Substantia nigra (tissue), 51 donors: ENCODE measurements at places on chromosomes 12 and 14.

- DNase-seq, result no peak
Measured at GRCh38 chr12:130164936-130165335, 2.7 kb downstream of the FZD10 start.

GRCh38 chr12:11880381-11880780 is 190.4 kb upstream of the BCL2L14 start:
- DNase-seq, result no peak

- no peak for DNase-seq
Measured at GRCh38 chr12:10110256-10110844, 11.6 kb upstream of the CLEC1A start.

DNA sequence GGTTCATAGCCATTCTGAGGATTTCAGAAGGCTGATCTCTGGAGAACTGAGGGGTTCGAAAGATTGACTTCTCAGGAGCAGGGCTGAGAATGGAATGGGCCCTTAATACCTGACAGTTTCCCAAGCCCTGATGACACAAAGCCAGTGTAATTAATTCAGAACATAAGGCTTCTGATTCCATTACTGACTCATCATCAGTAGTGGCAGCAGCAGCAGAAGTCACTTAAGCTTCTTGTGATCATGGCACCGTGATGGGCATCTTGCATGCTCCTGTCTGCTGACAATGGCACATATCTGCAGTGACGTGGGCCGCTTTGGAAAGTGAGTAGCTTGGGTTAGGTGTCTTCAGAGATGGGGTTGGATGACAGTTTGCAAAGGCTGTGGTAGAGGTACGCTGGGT is 38.2 kb upstream of the GSG1 start:
- no peak for DNase-seq

DNA sequence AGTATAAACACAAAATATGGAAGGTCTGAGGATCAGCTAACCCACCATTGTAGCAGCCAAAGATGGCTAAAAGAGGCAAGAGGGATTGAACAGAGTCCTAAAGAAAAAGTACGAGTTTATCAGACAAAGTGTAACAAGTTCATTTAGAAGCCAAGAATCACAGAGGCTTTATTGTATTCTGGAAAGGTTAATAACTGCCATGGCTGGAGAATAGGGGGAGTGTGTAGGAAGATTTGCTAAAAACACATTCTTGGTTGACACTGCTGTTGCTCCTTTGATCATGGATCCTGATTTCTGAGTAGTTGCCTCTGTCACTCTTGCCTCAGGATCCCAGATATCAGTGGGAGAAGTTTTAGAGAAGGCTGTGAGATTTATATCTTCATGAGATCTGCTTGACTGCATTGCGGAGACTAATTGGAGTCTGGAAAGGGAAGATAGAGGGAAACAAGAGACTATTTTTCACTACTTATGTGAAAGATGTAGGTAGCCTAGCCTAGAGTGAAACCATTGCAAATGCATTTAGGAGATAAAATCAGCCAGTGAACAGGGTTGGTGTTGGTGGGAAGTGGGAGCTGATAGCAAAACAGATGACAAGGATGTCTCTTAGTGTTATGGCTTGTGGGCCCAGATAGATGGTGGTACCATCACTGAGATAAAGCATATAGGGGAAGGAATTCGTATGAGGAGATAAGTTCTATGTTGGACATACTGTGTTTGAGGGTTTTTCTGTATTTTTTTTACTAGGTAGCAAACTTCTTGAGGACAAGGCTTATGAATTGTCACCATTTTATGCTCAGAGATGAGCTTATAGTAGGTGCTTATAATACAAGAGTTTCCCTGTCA is 402.9 kb upstream of the PDE3A start:
- no peak for DNase-seq

DNA sequence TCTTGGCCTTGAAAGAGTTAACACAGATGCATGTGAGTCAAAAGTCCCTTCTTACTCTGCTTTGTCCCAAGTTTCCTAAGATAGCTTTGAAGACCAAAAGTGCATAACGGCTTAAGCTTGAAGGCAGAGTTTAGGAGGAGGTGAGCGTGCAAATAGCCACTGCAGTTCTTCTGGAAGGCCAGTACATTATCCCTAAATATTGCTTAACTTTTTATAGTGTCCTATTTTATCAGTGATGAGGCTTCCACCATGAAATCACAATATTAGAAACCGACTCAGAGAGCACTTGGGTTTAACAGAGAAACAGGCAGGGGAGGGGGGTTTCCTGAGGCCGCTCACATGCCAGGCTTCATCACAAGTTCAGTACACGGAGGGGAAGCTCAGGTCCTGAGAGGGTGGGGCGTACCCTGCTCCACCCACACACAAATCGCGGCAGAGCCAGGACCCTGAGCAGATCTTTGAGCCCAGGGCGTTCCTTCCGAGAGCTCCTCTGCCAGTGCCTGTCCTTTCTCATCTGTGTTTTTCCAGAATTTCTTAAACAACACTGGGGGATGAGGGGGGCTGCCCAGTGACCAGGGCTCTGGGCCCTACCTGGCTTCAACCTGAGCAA is 26.8 kb upstream of the BDKRB2 start:
- DNase-seq, result no peak

GRCh38 chr14:104894331-104895206 is 29.5 kb downstream of the CEP170B start:
- DNase-seq, result no peak

- DNase-seq, result no peak
Measured at GRCh38 chr12:5455045-5455444, 23.1 kb downstream of the NTF3 start.

- no peak for DNase-seq
Measured at GRCh38 chr12:100767371-100767770, 27.2 kb upstream of the ANO4 start.

- no peak for DNase-seq
Measured at GRCh38 chr14:54933006-54933405, 30.4 kb upstream of the GCH1 start.

DNA sequence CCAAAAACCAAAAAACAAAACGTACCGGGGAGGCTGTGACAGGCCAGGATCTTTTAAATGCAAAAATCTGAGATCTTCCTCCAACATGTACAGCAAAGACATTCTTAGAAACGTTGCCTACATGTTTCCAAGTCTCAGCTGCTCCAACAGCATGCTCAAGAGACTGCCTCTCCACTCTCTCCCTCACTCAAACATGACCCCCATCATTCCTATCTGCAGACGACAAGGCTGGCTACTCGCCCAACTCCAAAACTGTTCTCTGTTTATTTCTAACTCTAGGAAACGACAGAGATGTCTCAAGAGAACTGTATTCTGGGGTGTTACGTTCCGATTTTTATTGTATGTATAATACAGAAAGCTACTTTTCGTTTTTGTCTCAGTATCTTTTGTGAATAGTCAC is 57.5 kb upstream of the TMCC3 start:
- no peak for DNase-seq

DNA sequence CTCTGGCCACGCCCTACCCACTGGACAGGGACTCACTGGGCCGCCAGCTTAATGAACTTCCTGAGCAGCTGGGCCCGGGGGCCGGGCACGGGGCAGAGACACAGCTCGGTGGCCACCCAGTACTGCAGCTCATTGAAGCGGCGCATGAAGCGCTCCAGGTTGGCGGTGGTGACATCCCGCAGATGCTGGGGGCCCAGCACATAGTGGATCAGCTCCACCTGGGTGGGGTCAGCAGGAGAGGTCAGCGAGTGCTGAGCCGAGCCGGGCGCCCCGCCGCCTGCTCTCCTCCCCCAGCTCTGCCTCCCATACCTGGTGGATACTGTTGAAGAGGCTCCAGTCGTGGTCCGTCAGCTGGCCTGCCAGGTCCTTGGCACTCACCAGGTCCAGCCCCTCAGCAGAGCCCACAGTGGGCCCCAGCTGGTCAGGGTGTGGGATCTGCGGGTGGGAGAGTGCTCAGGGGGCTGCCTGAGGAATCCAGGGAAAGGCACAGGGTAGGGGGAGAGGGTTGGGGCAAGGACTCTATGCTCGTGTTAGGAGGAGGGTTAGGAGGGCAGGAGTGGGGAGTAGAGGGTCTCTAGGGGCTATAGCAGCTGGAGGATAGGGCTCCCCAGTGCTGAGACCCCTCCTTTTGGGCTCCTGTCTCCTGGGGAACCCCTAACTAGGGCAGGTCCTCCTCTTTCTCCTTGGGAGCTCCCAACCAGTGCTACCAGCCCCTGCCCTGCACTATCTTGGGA is 15.5 kb upstream of the ENDOU start:
- peak; percentile 18 for DNase-seq

DNA sequence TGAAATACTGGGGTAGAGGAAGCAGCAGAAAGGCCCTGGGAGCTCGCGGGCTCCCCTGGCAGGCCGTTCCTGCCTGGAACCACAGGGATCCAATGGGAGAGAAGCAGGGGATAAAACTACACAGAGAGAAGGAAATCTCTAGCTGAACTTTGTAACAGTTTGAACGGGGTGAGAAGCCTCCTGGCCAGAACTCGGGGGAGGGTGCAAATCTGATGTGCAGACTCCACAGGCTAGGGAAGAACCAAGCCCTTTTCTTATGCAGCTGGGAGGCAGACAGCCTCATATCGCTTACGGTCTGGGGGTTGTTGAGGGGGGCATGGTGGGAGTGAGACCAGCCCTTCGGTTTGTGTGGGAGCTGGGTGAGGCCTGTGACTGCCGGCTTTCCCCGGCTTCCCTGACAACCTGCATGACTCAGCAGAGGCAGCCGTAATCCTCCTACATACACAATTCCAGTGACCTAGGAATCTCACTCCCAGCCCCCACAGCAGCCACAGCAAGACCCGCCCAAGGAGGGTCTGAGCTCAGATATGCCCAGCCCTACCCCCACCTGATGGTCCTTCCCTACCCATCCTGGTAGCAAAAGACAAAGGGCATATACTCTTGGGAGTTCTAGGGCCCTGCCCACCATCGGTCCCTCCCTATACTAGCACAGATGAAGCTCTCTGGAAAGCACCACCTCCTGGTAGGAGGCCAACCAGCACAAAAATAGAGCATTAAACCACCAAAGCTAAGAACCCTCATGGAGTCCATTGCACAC is 143.0 kb downstream of the TMTC1 start:
- DNase-seq, result no peak

DNA sequence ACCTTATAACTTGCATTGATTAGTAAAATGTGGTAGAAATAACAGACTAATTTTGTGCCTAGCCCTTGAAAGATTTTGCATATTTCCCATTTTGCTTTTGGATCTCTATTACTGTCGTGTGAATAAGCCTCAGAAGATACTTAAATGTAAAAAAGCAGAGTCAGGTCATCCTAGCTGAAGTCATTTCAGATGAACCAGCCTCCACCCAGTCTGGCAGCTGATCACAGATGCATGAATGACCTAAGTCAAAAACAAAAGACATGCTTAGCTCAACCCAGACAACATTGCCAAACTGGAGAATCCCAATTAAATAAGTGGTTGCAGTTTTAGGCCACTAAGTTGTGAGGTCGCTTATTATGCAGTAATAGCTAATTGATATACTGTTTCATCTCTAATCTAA is 349.9 kb downstream of the C12orf50 start:
- DNase-seq, result no peak

- DNase-seq, result peak; percentile 34
Measured at GRCh38 chr14:63204407-63205043, at the start of gene RHOJ. TSS of gene RHOJ (plus strand) at chr14:63204443. CDS start at chr14:63204870, 427 bp downstream.

GRCh38 chr12:5439788-5440300 is 7.9 kb downstream of the NTF3 start:
- no peak for DNase-seq

GRCh38 chr12:2613326-2614073 is 181.3 kb upstream of the FKBP4 start:
- DNase-seq, result no peak

- DNase-seq, result no peak
Measured at GRCh38 chr12:30450226-30450625, 245.4 kb downstream of the IPO8 start.

DNA sequence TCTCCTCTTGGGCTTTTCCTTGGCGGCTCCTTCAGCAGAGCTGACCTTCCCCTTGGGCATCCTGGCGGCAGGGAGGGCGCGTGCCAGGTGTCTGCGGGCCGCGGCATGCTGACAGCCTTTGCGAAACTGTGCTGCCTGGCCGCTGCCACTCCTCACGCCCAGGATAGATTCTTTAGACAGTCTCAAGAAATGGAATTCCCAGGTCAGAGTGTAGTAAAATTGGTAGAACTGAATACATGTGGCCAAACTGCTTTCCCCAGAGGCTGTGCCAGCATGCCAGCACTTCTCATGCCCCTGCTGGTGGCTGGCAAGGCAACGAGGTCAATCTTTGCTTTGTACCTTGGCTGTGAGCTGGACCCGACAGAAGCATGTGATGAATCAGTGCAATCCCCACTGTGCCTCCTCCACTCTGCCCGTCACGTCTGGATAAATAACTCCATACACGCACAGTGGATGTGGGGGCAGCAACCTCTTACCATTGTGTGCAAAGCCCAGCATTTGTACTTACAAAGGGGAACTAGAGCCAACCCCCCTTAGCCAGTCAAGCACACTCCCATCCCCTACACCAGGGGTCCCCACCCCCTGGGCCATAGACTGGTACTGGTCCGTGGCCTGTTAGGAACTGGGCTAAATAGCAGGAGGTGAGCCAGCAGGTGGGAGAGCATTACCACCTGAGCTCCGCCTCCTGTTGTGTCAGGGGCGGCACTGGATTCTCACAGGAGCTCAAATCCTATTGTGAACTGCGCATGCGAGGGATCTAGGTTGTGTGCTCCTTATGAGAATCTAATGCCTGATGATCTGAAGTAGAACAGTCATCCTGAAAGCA is 90.9 kb downstream of the ACTN1 start:
- no peak for DNase-seq

DNA sequence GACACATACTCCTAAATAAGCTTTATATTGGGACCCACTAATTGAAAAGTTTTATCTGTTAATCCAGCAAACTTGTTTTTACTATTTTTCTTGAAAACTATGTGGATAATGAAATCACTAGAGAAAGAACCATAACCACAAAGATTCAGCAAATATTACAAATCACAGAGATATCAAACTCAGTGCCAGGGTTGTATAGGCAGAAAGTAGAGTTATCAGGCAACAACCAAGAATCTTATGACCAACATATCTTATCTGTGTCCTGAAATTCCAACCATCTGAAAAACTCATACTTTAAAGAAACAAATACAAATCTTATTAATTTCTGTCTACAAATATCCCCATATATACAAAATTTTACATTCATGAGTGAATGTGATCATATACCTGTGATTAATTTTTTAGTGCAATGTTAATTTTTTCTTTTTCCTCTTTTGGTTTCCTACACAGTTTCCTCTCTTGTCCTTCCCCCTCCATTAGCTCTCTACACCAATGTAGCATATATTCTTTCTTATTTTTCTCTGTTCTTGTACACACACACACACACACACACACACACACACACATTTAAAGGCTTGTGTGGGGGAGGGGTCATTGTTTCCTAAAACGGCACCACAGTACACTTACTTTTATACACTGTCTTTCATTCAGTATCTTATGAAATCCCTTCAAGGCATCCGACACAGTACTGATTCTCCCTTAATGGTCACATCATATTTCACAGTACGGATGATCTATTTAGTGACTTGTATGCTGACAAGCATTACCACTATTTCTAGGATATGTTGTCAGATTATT is 18.6 kb downstream of the AMN1 start:
- DNase-seq, result no peak

- DNase-seq, result no peak
Measured at GRCh38 chr14:64807551-64807950, 72.2 kb downstream of the SPTB start.
